NCI-H510A (cell line): ENCODE measurements at places on chromosomes 5 and 9.

GRCh38 chr5:142913728-142914338, 143.7 kb downstream of the ARHGAP26 start:
- DNase-seq, result no peak

DNA sequence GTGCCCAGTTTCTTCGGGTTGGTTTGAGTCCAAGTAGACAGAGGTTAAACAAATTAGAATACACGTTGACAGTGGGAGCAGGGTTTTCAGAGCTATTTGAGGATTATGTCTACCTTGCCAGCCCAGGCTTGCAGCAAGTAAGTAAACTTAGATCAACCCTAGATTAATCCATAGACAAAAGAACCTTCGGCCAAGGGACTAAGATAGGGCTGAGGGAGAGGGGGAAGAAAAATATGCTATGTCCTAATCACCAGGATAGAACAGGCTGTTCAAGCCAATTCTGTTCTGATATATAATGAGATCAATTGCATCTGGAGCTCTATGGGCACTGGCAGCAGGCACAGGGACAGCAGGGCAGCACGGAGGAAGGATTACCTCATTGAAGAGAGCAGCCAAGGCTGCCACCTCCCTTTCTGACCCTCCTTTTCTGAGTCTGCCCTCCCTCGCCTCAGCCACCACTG, 377.7 kb downstream of the PIK3R1 start:
- DNase-seq, result no peak

DNA sequence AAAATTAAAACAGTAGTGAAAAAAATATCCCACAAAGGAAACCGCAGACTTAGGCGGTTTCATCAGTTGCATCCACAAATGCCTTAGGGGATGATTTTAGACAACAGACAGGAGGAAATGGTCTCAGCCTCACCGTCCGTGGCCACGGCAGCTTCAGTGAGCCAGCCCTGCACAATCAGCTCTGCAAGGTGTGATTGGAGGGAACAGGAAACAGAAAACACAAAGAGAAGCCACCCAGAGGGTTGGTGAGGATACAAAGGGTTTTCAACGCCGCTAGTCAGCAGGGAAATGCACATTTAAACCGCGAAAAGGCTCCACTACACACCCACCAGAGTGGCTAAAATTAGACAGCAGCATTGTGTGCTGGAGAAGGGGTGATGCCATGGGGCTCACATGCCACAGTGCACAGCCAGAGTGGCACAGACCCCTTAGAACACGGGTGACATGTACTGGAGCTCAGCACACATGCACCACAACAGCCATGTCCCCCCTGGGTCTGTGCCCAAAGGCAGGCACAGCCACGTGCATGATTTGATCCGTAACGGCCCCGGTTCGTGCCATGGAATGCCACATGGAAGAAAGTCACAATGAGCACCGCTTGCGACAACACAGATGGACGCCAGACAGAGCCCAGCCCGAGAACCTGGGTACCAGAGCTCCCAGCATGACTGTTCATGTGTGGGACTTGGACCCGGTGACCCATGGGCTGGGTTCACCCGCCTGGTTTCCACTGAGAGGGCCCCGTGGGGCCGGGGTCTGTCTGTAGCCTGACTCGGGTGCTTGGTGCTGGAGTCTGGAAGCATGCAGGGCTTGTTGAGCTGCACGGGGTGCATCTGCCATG, 18.3 kb upstream of the TERT start:
- no peak for DNase-seq

DNA sequence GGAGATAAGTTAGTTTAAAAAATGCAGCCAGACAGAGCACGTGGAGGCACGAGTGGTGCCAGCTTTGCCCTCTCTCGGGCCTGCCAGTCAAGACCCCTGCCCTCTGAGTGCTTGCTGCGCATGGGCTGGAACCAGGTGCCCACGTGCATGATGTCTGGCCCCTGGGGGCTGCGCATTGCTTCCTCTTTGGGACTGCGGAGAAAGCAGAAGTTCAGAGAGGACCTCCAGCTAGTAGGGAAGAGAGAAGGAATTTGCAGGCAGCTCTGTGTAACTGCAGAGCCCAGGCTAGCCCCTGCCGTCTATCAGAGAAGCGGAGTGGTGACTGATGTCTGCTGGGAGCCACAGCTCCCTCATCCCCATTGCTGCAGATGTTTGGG, 9.7 kb upstream of the RNU6ATAC start:
- DNase-seq, result no peak

DNA sequence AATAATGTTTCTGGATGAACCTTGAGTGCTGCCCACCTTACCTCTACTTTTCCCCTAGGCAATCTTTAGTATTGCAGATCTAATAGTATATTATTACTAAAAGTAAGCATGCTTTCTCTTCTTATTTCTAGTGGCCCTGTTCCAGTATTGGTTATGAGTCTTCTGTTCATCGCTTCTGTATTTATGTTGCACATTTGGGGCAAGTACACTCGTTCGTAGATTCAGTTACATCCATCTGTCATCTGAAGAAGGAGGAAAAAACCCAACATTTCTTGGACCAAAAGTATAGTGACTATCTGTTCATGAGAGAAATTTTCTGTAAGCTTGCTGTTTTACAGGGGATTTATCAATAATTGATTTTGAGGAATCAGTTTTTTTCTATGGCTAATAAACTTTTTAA, 8.1 kb downstream of the SEC61B start:
- DNase-seq, result no peak

- no peak for DNase-seq
Measured at GRCh38 chr5:61307191-61307590, 24.9 kb upstream of the ZSWIM6 start.

- DNase-seq, result no peak
Measured at GRCh38 chr9:129275626-129276247, 97.7 kb upstream of the IER5L start.

GRCh38 chr5:149771216-149771980, 41.3 kb downstream of the PPARGC1B start:
- DNase-seq, result no peak
